GM13976 (cell line): ENCODE measurements at places on chromosomes 13 and 19.

- peak; percentile 34 for DNase-seq
These were observed 15.2 kb downstream of the BCAT2 start for GRCh38 chr19:48795685-48796070.

DNA sequence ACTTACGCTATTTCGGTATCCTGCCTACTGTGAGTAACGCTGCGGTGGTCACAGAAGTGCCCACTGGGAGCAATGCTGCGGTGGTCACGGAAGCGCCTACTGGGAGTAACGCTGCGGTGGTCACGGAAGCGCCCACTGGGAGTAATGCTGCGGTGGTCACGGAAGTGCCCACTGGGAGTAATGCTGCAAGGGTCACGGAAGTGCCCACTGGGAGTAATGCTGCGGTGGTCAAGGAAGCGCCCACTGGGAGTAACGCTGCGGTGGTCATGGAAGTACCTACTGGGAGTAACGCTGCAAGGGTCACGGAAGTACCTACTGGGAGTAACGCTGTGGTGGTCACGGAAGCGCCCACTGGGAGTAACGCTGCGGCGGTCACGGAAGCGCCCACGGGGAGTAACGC is 52.1 kb upstream of the SOX1 start:
- no peak for DNase-seq

DNA sequence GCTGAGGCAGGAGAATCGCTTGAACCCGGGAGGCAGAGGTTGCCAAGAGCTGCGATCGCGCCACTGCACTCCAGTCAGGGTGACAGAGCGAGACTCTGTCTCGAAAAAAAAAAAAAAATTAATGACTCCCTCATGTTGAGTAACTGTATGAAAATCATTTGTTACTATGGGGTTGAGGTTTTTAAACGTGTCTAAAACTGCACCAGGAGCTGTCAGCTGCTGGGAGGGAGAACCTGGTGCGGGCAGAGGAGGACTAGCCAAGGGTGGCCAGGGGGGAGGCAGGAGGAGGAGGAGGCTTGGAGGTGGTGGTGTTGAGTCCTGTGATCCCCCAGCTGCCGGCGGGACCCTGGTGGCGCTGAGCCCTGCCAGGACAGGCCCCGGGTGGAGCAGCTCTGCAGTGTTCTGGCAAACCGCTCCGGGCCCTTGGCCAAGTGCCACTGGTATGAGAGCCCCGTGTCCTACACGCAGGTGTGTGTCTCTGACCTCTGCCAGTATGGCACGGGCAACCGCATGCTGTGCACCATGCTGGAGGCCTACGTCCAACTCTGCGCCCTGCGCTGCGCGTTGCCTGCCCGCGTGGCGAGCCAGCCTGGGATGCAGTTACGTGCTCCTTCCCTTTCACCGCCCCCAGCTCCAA is 17.1 kb upstream of the FXYD3 start:
- DNase-seq: no peak

GRCh38 chr13:91313103-91313502 is 34.4 kb upstream of the MIR17HG start:
- DNase-seq: no peak

DNA sequence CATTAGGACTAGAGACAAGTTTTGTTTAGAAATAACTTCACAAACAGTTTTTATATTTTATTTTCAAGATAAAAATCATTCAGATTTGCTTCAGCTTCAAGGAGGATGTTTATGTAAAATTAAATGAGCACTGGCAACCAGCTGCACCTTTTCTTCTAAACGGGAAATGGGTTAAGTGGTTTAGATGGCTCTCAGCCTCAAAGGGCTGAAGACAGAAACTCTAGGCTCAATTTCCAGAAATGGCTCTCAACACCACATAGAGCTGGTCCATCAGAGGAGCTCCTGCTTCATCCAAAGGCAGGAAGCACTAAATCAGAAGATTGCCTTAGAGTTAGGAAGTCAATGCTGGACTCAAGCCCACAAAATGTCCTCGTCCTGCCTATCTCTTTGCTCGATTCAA is 74.7 kb downstream of the ZNF429 start:
- DNase-seq: no peak
